ENCODE measurements at places on chromosomes 1 and 21. TPM values are rescaled to one million over a fixed set of nuclear protein-coding genes. Genes with fewer than 3 reads are reported as not detected.

PLA2G2F gene
- total RNA-seq: not detected

LCE1F gene
- total RNA-seq: not detected

CAMK1G gene
- total RNA-seq: not detected

DNA sequence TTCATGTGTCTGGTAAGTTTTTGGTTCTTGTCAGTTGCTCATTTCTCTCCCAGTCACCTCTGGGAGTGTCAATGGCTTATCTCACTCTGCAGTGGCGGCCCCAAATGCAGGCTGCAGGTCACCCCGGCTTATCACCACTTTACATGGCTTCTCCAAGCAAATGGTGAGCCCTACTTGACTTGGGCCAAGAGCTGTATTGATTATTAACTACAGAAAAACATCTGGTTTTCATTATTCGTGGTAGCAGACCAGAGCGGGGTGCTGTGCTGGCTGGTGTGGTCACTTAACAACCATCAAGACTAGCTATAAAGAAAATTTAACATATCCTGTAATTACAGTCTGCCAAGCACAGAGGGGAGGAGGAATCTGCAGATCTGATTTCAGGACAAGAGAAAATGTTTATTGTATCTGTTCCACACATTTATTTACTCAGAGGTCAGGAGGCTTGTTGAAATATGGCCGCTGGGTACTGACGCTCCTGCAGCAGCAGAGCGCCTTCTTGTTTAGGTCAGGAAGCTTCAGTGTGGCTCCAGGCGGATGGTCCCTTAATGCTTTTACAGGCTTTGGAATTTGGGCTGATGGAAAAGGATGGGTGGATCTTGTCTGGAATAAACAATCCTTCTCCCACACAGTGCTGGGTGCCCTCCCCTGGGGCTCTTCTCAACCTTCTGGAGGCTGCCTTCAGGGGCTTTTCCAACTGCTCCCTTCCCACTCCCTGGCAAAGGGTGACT is 87.8 kb downstream of the HLX start:
- DNase-seq: no peak

DNA sequence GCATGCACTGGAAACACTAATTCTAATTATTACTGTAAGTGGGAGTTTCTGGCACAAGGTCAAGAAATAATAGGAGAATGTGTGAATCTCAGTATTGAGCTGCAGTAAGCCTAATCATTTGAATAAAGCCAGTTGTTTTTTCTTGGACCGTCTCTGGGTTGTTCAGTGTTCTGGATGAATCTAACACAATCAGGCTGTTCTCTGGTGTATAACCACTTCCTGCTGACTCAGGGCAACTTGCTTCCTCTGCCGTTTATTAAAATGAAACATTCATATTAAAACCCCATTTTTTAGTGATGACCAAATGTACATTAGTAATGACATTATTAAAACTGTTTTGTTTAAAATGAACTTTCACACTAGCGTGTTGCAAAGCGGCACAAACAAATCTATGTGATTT is 273.1 kb upstream of the SNX7 start:
- DNase-seq: peak; percentile 49

GRCh38 chr1:41051022-41051421 is 29.5 kb upstream of the SLFNL1 start:
- DNase-seq: no peak

DNA sequence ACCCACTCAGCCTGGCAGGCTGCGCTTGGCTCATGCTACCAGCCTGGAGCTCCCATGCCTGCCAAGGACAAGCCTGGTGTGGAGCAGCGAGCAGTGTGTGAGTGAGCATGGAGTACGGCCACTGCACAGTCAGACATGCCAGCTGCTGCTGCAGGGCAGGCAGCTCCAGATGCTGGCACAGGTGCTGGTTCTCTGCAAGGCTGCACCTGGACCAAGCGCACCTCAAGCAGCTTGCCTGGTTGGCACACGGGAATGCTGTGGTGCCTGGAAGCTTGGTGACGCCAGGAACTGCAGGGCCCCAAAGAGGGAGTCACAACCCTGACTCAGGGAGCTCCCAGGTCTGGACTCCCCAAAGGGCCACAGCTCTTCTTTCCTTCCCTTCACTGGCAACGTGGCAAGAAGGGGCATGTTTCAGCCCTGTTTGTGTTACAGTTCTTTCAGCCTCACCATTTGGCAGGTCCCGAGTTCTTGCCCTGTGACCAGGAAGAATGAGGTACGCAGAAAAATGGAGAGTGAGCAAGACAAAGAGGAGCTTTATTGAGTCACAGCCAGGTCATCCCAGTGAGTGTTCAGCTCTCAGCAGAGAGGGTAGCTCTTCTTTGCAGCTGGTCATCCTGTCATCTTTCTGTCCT is 26.1 kb downstream of the ACOT7 start:
- DNase-seq: no peak

GRCh38 chr1:219126377-219126776 is 47.3 kb upstream of the LYPLAL1 start:
- DNase-seq: no peak

GRCh38 chr1:247415423-247416361 is at the start of gene NLRP3:
Gene NLRP3 (plus strand): TSS chr1:247416173. CDS start chr1:247418801, 2,628 bp downstream.
- peak; percentile 66 for DNase-seq

- DNase-seq: no peak
Measured at GRCh38 chr1:152786077-152786476, at the start of gene LCE1E. Gene LCE1E (plus strand): TSS chr1:152786257. CDS start chr1:152787300, 1,043 bp downstream.

DNA sequence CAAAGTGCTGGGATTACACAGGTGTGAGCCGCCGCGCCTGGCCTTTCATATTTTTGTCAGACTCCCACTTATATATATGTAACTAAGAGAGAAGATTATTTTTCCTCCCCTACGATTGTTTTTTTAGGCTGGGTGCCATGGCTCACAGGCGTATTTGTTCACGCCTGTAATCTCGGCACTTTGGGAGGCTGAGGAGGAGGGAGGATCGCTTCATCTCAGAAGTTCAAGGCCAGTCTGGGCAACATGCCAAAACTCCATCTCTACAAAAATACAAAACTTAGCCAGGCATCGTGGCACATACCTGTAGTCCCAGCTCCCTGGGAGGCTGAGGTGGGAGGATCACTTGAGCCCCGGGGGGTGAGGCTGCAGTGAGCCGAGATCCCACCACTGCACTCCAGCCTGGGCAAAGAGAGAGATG is 23.9 kb upstream of the ITLN2 start:
- no peak for DNase-seq

Measured in activated CD8-positive, alpha-beta T cell treated with anti-CD3 and anti-CD28 coated beads for 36 hours (primary cell).